ENCODE measurements at places on chromosomes 2 and 18. TPM values are rescaled to one million over a fixed set of nuclear protein-coding genes. Genes with fewer than 3 reads are reported as not detected.

The SNTG2 gene
- 0.56 TPM for total RNA-seq

The EEF1B2 gene
- 672 TPM for total RNA-seq

The RAB17 gene
- not detected for total RNA-seq

The G6PC2 gene
- total RNA-seq, result not detected

The ESPNL gene
- total RNA-seq, result 1.4 TPM

The GRB14 gene
- not detected for total RNA-seq

The TTC31 gene
- total RNA-seq, result 9.2 TPM

The GALNT5 gene
- total RNA-seq, result 73.6 TPM

The STPG4 gene
- total RNA-seq, result 0.28 TPM

The FBXO15 gene
- 0.90 TPM for total RNA-seq

The HOXD9 gene
- not detected for total RNA-seq

The CXCR2 gene
- not detected for total RNA-seq

The FMNL2 gene
- total RNA-seq, result 10.9 TPM

The CFAP53 gene
- total RNA-seq, result under 0.01 TPM

The HMSD gene
- 0.28 TPM for total RNA-seq

The C2orf80 gene
- total RNA-seq, result not detected

The B3GNT7 gene
- total RNA-seq, result under 0.01 TPM

The GALNT3 gene
- total RNA-seq, result 2.0 TPM

The KCTD1 gene
- 4.7 TPM for total RNA-seq

The DIPK1C gene
- total RNA-seq, result not detected

The MC2R gene
- not detected for total RNA-seq

The E2F6 gene
- total RNA-seq, result 10.9 TPM

The CPSF3 gene
- total RNA-seq, result 72.8 TPM
